IPS-NIHi11 (cell line): ENCODE measurements at places on chromosomes 3 and 15.
A peak's percentile ranks its signal among the peaks of the same experiment; 100 is the strongest.

- no peak for DNase-seq
These were observed 28.9 kb upstream of the DRD3 start for GRCh38 chr3:114207768-114208167.

- DNase-seq, result no peak
These were observed 142.8 kb upstream of the PLSCR5 start for GRCh38 chr3:146747928-146748327.

DNA sequence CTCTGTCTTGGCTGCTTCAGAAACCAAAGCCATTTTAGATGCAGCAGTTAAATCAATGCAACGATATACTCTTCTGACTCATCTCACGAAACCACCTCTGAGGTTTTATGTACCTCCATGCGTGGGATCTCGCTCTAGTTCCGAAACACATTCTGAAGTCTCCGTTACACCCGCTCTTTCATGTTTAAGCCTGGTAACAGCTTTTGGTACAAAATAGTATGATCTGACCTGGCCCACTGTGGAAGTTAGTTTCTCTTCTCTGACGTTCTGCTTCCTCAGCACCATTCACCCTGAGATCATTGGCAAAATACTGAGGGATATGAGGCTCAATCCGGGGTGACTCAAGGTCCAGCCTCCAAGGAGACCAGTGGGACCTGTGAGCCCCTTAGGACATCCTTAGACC lies 121.9 kb downstream of the TMEM266 start:
- no peak for DNase-seq

DNA sequence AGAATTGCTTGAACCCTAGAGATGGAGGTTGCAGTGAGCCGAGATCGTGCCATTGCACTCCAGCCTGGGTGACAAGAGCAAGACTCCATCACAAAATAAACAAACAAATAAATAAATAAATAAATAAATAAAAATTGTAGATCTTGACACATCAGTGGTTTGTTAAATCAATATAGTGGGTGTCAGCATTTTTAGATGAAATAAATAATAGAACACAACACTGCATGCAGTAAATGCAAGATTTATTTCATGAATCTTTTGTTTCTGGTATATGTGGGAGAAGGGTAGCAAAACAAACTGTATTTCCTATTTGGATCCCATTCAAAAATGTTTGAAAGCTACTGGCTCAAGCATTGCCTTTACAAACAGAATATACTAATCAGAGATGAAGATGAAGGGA lies 35.6 kb upstream of the CHRM5 start:
- DNase-seq, result no peak

- DNase-seq, result no peak
These were observed 333.4 kb downstream of the SLC9A9 start for GRCh38 chr3:143514874-143515273.

GRCh38 chr3:43948013-43948412 lies 257.3 kb downstream of the ABHD5 start:
- DNase-seq, result no peak

DNA sequence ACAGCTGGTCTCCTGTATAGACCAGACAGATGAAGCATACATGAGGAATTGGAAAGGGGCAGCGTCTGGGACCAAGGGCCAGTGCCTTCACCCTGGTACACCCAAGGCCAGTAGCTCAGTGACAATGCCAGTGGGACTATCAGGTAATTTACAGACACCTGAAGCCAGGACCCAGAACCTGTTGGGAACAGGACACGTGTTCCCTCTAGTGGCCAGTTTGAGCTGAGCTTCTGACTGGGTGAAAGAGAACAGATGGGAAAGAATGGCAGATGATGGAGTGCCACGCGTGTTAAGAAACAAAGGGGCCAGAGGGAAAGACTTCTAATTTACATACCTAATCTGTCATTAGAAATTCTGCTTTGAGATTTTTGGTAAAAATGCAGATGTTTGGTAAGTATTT lies 5.1 kb upstream of the SLC25A38 start:
- DNase-seq, result peak; percentile 70

DNA sequence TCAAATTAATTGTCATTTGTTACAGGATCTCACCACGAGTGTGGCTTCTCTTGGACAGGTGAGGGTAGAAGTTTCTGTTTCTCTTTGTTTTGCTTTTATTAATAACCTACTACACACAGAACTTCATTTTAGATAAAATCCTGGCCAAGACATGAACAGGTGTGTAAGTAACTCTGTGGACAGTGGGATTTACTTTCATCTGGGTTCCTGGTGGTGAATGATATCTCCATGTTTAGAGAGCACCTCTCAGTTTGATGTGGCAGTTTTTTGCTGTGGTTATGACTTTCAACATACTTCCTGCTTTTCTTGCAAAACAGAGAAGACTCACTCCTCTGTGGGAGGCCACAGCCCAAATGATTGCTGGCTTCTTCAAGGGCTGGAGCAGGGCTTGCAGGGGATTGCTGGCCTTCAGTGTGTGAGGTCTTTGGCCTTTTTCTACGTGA lies 71.1 kb upstream of the XCR1 start:
- no peak for DNase-seq

DNA sequence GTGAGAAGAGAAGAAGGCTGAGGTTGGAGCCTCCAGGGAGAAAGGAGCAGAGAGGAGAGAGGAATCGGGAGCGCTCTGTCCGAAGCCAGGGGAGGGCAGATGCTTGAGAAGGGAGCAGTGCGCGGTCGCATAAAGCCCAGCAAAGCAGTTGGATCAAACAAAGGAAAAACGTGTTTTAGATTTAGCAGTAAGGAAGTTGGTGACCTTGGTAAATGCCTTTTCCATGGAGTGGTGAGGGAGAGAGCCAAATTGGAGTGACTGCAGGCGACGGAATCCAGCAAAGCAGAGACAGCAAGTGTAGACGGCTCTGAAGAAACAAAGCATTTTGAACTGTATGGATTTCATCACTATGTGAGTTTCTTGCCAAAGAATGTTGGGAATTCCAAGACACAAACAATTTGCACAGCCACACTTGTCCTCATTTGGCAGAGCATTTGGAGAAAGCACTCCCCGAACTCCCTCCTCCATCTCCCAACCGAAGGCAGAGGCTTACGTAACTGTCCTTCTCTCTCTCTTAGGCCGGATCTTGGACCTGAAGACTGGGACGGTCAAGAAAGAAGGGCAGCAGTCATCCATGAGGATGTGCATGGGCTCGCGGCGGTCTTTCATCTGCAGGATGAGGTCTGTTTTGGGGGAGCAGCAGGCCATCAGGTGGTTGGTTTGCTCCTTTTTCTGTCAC lies 103.6 kb downstream of the ARNT2 start:
- no peak for DNase-seq

DNA sequence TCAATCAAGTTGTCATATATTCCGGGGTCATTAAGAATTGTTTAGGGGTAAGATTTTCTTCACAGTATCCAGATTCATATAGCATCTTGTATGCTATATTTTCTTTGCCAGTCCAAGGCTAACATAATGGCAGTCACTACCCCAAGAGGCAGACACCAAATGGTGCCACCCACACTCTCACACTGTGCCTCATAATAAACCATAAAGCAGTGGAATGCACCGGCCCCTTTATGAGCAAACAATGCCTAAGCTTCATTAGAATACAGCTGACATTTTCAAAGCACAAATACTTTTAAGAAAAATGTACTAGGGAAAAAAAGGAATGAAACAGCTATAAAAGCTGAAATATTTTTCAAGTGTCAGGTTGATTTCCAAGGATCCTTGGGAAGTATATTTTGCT lies 121.6 kb downstream of the TFDP2 start:
- DNase-seq, result peak; percentile 29
